NCI-H1105 (cell line): ENCODE measurements at places on chromosomes 3 and 15.

DNA sequence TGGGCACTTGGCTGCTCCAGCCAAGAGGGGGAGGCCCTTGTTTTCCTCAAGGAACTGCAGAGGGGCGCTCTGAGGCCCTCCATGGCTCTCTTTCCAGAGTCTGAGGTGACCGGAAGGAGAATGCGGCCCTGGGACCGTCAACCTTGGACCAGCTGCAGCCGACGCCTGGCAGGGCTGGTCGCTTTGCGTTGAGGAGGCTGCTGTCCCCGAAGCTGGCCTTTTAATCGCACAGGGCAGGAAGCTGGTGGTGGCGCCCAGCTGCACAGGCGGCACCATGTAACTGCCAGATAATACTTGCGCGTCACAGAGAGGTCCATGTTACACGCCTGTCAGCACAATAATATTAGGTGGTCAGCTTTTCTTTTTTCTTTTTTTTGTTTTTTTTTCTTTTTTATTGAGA lies 875 bp upstream of the HLTF start:
- DNase-seq = no peak

- no peak for DNase-seq
Observed at GRCh38 chr15:85886309-85886811, 91.6 kb upstream of the KLHL25 start.

GRCh38 chr3:13480340-13481318 lies 523 bp downstream of the HDAC11 start:
- no peak for DNase-seq

- DNase-seq = no peak
Observed at GRCh38 chr3:134803051-134803505, 8.0 kb downstream of the EPHB1 start.
